Myometrial cell (primary cell): ENCODE measurements at places on chromosomes 3 and 15. TPM values are rescaled to one million over a fixed set of nuclear protein-coding genes. Genes with fewer than 3 reads are reported as not detected.

Gene GNAT1
- not detected in 2 replicates for total RNA-seq

Gene CIB2
- 2.8 and 12.1 TPM in 2 replicates for total RNA-seq

Gene PIERCE2
- 2.6 and 5.8 TPM in 2 replicates for total RNA-seq

Gene LYZL4
- not detected in 2 replicates for total RNA-seq

Gene HRH1
- 10.3 and 11.2 TPM in 2 replicates for total RNA-seq

Gene NIPA2
- 71.8 and 89.7 TPM in 2 replicates for total RNA-seq

Gene IGSF11
- under 0.01 TPM in 1 of 2 replicates, not detected in the other for total RNA-seq

Gene GLDN
- total RNA-seq = 0.29 and 0.53 TPM in 2 replicates

Gene CYP19A1
- not detected in 2 replicates for total RNA-seq

Gene DNAH12
- total RNA-seq = not detected in 2 replicates

Gene NR1I2
- total RNA-seq = not detected in 2 replicates

Gene SEMA3F
- 5.2 and 7.8 TPM in 2 replicates for total RNA-seq

Gene GOLGA6L4
- total RNA-seq = 0.29 and 0.35 TPM in 2 replicates

Gene OCA2
- total RNA-seq = not detected in 2 replicates

Gene ABHD17C
- 0.58 and 8.7 TPM in 2 replicates for total RNA-seq

Gene GPR160
- 0.71 TPM in 1 of 2 replicates, not detected in the other for total RNA-seq

Gene GNB4
- total RNA-seq = 51.2 and 55.9 TPM in 2 replicates

Gene GOLGA6L7
- total RNA-seq = not detected in 2 replicates

Gene AMT
- total RNA-seq = 0.35 and 0.58 TPM in 2 replicates

Gene NSMCE3
- 10.3 and 11.2 TPM in 2 replicates for total RNA-seq

Gene TRIM42
- total RNA-seq = not detected in 2 replicates

Gene SLC51A
- not detected in 2 replicates for total RNA-seq

Gene PLD1
- total RNA-seq = 4.9 and 8.0 TPM in 2 replicates

Gene AMIGO3
- total RNA-seq = 1.2 TPM in 1 of 2 replicates, not detected in the other

Gene ZNF80
- total RNA-seq = not detected in 2 replicates

Gene EFCAB12
- 0.35 TPM in 1 of 2 replicates, not detected in the other for total RNA-seq

Gene CD86
- total RNA-seq = not detected in 2 replicates

Gene ST8SIA2
- not detected in 2 replicates for total RNA-seq

Gene ANAPC13
- 69.5 and 93.2 TPM in 2 replicates for total RNA-seq

Gene PPP1R14D
- total RNA-seq = not detected in 2 replicates

Gene CORO2B
- 28.3 and 32.6 TPM in 2 replicates for total RNA-seq

Gene RYK
- total RNA-seq = 57.4 and 71.1 TPM in 2 replicates

Gene THRB
- 3.7 and 7.3 TPM in 2 replicates for total RNA-seq

Gene SKOR1
- under 0.01 TPM in 1 of 2 replicates, not detected in the other for total RNA-seq
